NCI-H524 (cell line): ENCODE measurements at places on chromosomes 2 and 18.
A peak's percentile ranks its signal among the peaks of the same experiment; 100 is the strongest.

DNA sequence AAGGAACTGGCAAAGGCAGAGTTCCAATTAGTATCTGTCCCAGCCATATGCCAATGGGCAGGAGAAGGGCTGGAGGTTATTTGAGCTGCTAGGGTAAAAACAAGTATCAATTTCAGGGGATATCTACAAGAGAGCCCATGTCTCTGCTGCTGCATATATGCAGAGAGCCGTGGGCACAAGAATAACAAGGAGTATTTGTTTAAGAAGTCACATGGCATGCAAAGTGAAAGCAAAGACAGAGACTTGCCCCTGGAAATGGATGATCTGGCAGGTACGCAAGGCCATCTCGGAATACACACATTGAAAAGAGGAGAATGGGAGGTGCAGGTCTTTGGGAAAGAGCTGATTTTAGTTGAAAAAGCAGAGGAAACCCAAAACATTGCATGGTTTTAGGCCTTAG, 170.6 kb downstream of the EVA1A start:
- DNase-seq: no peak

DNA sequence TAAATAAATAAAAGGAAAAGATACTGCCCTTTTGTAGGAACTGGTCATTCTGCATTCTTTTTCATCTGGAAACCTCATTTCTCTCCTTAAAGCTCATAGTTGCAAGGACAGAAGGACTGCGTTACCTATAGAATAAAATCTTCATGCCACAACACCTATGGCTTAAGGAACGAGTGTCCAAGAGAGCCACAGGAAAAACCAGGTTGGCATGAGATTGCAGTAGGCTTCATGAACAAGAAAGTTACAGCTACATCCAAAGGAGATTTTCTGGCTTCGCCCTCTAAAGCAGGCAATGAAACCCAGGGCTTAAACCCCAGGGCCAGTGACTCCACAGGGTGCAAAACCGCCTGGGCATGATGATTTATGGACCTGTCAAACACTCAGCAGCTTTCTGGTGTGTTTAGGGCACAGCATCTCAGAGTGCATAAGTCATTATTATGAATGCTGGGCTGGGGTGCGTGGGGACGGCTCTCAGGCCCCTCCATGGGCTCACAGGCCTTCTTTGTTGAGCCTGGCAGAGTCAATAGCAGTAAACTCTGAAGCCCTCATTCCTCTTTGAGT, 30.7 kb upstream of the PIEZO2 start:
- no peak for DNase-seq

GRCh38 chr2:231467613-231468530, 3.6 kb upstream of the NCL start:
- DNase-seq: peak; percentile 41

DNA sequence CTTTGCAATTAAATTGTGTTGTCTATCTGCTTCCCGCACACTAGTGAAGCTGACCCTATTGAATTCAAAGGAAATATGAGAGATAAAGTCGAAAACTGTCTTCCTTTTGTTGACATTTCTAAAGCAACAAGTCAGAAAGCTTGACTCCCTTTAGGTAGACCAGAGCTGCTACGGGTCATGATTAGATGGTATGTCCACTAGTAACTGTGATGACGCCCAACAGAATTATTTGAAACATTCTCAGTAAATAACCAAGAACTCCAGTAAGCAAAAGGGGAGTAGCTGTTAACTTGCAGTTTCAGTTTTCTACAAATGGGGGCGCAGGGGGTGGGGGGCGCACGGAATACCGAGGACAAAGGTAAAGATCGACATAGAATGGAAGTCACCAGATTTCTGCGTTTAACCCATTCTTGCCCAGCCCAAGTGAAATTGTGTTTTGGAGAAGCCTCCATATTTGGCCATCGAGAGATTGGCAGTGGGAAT, 56.4 kb downstream of the CRIM1 start:
- no peak for DNase-seq

- DNase-seq: no peak
These were observed 1164.3 kb upstream of the GYPC start for GRCh38 chr2:125491663-125492062.

DNA sequence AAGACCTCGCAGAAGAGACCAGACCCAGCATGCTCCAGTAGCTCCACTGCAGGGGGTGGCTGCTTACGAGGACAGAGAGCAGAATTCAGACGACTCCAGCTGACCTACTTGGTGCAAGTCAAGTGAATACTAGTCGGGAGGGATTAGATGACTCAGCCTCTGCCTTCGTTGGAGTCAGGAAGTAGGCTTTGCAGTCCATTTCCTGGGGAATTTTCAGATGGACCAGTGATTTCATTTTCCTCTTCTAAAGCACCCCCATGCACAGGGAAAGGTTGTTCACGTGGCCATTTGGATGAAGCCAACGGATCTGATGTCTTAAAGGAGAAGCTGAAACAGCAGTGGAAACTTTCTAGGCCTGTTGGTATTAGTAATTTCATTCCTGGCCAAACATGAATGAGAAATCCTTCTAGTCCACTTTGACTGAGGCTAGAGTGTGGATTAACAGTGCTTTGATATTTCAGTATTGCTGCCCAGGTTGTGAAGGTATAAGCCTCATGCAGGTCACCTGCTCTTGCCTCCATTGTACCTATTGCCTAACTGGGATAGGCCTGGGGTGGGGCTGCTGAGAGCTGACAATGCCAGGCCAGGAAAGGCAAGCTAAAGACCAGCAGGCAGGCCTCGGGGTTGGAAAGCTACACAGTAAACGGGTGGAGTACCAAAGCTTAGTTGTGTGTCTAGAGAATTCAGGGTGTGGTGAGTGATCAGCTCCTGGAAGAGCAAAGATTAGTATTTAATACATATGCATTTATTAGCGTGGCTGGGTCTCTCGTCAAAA, 117.6 kb upstream of the FOSL2 start:
- DNase-seq: no peak

- DNase-seq: no peak
These were observed 293.8 kb downstream of the CYP26B1 start for GRCh38 chr2:71853858-71854257.

DNA sequence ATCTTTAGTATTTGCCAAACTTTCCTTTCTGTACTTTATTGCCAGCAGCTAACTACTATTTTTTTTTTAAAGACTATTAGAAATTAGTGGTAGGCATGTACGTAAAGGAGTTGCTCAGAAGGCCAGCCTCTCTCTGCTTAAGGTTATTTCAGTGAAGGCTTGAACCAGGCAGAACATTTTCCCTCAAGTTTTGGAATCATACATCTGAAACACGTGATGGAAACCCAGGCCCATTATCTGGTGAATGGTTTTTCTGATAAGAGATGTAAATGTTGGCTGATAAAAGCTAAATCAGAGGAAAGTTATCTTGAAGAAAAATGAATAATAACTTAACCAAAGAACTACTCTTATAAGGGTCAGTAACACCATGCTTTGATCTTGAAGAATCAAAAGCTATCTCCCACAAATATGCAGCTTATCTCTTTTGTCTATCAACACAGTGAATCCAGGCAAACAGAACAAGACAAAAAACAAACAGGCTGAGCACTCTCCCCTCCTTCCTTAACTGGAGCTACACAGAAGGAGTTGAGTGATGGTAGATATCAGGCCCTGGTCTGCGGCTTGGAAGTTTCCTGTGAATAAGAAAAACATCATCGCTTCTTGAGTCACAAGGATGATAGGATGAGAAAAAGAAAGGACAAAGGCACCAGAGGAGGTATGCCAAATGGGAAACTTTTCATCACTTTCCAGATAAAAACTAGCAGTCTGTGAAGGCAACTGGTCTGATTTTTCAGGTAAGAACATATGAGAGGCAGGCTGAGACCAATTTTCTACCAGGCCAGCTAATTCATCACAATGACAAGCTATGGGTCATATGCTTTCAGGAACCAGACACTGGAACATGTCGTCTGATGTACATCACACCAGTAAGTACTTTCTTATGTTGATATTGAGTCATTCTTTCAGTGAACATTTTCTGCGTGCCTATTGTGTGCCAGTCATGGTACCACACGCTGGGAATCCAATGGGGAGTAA, 88.4 kb upstream of the STK17B start:
- DNase-seq: no peak

- no peak for DNase-seq
These were observed 259.3 kb downstream of the NEDD4L start for GRCh38 chr18:58303363-58303762.

DNA sequence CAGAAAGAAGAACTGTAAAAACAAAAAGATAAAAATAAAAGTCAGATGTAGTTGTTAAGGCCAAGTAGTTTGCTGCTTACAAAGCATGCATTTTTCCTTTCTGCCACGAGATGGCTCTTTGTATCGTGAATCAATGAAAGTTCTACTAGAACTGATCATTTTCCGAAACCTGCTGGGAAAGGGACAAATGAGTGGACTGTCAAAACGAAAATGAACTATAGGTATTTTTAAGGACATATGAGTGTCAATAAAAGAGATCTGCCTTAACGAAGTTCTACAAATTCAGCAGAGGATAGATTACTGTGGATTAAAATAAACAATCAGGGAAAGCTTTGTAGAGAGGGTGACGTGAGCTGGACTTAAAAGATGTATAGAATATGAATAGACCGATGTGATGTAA, 15.0 kb upstream of the ELOA2 start:
- no peak for DNase-seq

- DNase-seq: no peak
These were observed 233.3 kb downstream of the SETBP1 start for GRCh38 chr18:44914028-44914427.

DNA sequence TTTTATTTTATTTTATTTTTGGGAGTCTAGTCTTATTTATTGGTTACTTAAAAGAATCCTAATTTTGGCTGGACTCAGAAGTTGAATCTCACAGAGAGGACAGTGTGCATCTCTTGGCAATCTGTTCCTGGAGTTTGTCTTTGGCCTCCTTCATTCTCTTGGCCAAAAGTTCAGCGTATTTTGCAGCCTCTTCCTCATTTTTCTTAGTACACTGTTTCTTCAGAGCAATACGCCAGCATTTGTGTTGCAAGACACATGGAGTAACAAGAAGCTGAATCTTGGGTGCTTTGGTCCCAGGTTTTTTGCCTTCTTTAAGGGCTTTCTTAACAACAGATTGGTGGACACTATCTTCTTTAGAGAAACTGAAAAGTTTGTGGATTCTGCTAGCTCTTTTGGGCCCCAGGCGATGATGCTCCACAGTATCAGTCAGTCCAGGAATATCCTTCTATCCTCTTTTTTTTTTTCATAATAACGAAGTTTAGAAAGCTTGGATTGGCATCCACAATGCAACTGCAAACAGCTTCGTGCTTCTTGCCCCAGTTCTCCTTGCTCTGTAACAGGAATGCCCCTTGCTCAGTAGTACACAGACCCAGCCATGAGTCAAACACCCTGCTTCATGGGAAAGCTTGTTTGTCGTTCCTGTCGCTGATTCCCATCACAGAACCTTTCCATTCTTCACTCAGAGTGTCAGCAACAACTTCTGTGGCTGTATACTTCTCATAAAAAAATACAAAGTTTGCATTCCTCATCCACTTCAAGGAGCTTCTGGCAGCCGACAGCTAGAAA, 34.8 kb upstream of the RFX8 start:
- no peak for DNase-seq

DNA sequence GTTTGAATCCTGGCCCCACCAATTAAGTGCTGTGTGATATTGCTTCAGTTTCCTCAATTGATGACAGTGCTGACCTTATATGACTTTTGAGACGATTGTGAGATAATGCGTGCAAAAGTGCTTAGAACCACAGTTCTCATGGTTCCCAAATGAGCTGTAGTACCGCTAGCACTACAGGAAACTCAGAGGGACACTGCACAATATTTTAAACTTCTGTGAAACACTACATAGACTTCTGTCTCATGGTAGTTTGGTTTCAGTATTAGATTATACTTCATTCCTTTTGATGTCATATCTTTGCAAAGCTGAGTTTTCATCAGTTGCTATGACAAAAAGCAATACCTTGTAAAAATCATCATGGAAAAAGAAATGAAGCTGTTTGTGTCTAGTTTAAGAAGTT, 368.0 kb downstream of the PARD3B start:
- no peak for DNase-seq

- peak; percentile 99 for DNase-seq
These were observed 8.2 kb downstream of the SLC35F6 start for GRCh38 chr2:26772064-26773001.

DNA sequence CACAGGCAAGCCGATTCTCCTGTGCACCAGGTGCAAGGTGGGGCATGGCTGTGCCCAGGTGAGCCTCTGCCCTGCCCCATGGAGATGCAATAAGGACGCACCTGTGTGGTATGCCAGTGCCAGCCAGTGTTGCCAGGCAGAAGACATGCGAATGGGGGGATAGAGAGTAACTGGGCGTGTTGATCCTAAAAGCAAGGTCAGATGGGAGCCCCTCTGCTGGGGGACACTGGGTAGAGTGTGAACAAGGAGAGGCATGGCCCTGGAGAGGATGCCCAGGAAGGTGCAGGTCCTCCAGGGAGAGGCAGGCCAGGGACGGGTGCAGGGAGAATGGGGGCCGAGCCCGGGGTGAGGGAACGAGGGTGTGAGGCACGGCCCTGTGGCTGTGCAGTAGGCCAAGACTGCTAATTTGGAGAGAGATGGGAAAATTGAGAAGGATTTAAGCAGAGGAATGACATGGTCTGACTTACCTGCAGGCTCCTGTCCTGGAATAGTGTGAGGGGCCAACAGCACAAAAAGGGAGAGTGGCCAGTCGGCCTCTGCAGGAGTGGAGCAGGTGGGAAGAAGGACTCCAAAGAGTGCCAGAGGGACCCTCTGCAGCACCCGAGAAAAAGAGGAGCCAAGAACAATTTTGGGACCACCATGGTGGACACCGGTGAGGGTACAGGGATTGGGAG, 690.4 kb upstream of the HS6ST1 start:
- no peak for DNase-seq

DNA sequence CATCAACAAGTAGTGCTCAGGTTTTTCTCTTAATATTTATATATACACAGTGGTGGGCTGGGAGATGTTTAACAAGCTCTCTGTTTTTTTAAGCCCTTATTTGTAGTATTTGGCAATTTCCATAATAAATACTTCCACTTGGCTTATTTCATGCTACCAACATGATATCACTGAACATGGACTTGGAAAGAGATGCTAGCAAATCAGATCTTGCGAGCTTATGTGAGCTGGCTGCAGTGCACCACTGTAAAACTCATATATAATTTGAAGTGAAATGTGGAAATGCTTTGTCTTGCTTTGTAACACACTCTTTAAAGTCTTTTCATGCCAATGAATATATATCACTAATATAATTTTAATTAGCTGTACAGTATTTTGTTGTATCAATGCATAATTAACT, 155.7 kb downstream of the ALK start:
- no peak for DNase-seq

- no peak for DNase-seq
These were observed 6.8 kb upstream of the EHD3 start for GRCh38 chr2:31227110-31227509.

DNA sequence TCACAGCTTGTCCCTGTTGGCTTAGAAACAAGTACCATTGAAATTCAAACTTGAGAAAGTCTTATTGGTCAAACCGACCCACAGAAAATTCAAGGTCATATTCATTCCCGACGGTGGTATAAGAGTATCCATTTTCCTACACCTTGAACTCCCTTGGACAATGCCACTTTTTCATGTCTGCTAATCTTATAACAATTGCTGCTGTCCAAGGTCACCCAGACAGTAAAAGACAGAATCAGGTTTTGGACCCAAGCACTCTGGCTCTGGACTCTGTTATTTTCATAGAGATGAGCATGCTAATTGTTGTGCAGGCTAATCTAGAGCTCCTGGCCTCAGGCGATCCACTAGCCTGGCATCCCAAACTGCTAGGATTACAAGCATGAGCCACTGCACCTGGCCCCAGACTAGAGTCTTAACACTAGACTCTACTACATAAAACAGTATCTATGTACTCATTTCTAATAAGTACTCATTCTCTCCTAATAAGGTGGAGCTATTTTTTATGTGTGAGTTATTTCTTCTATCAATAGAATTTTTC, 57.8 kb downstream of the C2orf76 start:
- DNase-seq: no peak

- DNase-seq: no peak
These were observed 22.9 kb downstream of the ACVR1 start for GRCh38 chr2:157853211-157853610.
